ENCODE measurements at places on chromosomes 11 and 22.

GRCh38 chr11:35035894-35036408 lies 103.0 kb upstream of the CD44 start:
- peak; percentile 89 for DNase-seq

GRCh38 chr22:41256254-41257253 lies 15.8 kb upstream of the CHADL start:
- DNase-seq: peak; percentile 20

DNA sequence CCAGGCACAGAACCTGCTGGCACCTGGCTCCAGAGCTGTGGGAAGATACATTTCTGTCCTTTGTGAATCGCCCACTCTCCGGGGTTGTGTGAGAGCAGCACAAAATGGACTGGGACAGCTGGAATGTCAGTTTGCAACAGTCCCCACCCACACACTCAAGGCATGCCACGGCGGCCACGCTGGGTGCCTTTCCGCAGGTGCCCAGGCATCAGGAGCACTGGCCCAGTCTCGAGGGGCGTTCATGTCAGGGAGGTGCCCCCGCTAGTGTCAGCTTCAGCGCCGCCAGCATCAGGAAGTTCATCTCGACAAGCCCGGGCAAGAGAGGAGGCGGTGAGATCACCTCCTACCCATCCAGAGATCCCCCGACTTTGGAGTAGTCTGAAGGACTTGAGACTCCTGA lies 2.1 kb downstream of the TP53AIP1 start:
- no peak for DNase-seq

- DNase-seq: no peak
Observed at GRCh38 chr11:2306877-2307500, 5.2 kb downstream of the TSPAN32 start.

Measured in non-pigmented ciliary epithelial cell (primary cell).